ENCODE measurements at places on chromosomes 2 and 18.

GRCh38 chr2:50783111-50783510 lies 248.8 kb downstream of the NRXN1 start:
- H3K27ac ChIP-seq: no peak overlapping the region
- no peak for DNase-seq
- no peaks in the 10 kb centered on the region for H3K27me3 ChIP-seq
- H3K36me3 ChIP-seq: no peaks in the 10 kb centered on the region

- no peak overlapping the region for H3K4me3 ChIP-seq
- DNase-seq: no peak
Observed at GRCh38 chr18:25962176-25962575, 128.2 kb downstream of the SS18 start.

- H3K36me3 ChIP-seq: no peaks in the 10 kb centered on the region
- no peak overlapping the region for H3K4me3 ChIP-seq
- no peaks in the 10 kb centered on the region for H3K4me1 ChIP-seq
Observed at GRCh38 chr2:51335087-51336058, 303.4 kb upstream of the NRXN1 start.

DNA sequence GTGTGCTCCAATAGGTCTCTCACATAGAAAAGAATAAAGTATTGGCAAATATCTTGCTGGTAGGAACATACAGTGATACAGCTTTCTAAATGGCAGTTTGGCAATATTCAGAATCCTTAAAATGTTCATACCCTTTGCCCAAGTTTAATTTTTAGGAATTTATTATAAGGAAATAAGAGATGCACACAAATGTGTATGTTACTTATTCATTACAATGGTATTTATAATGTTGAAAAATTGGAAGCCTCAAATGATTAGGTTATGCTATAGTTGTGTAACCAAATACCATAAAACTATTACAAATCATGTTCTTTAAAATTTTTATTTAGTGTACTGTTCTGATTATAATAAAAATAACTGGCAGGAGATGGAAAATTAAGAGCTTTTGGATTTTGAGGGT lies 196.8 kb downstream of the MCFD2 start:
- DNase-seq: no peak
- peaks cover 80% of the 10 kb centered on the region for H3K4me1 ChIP-seq
- no peaks in the 10 kb centered on the region for H3K27me3 ChIP-seq
- H3K4me3 ChIP-seq: no peak overlapping the region
- no peak overlapping the region for H3K27ac ChIP-seq

GRCh38 chr2:171966235-171966634 lies 33.5 kb upstream of the METAP1D start:
- DNase-seq: no peak
- H3K4me1 ChIP-seq: no peaks in the 10 kb centered on the region
- H3K27ac ChIP-seq: no peak overlapping the region
- H3K36me3 ChIP-seq: peaks cover 14% of the 10 kb centered on the region
- no peaks in the 10 kb centered on the region for H3K27me3 ChIP-seq

- no peaks in the 10 kb centered on the region for H3K36me3 ChIP-seq
- H3K27ac ChIP-seq: no peak overlapping the region
- H3K27me3 ChIP-seq: peaks cover 38% of the 10 kb centered on the region
- peaks cover 14% of the 10 kb centered on the region for H3K4me1 ChIP-seq
Observed at GRCh38 chr2:216637472-216637871, 4.3 kb downstream of the IGFBP2 start.

- no peak overlapping the region for H3K4me3 ChIP-seq
- peak overlapping the region; percentile 98 for H3K27ac ChIP-seq
- no peaks in the 10 kb centered on the region for H3K27me3 ChIP-seq
- no peaks in the 10 kb centered on the region for H3K36me3 ChIP-seq
Observed at GRCh38 chr2:239265681-239266433, 135.0 kb downstream of the HDAC4 start.

DNA sequence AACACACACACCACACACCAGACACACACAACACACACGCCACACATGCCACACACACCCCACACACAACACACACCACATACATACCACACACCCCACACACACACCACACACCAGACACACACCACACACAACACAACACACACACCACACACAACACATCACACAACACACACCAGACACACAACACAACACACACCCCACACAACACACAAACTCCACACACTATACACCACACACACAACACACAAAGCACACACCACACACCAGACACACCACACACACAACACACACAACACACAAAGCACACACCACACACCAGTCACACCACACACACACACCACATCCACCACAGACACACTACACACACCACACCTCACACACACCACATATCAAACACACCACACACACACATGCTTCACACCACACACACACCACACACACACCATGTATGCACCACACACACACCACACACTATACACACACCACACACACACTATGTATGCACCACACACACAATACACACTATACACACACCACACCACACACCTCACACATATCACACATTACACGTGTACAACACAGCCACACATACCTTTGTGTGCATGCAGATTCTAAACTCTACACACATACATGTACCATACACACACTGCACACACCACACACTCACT lies 72.2 kb downstream of the TMEM18 start:
- H3K36me3 ChIP-seq: no peaks in the 10 kb centered on the region
- no peak overlapping the region for H3K27ac ChIP-seq
- no peak for DNase-seq
- H3K4me3 ChIP-seq: no peak overlapping the region
- no peaks in the 10 kb centered on the region for H3K4me1 ChIP-seq

GRCh38 chr2:68240446-68240845 lies 11.9 kb downstream of the PPP3R1 start:
- no peaks in the 10 kb centered on the region for H3K27me3 ChIP-seq
- DNase-seq: no peak
- peaks cover 69% of the 10 kb centered on the region for H3K4me1 ChIP-seq
- no peak overlapping the region for H3K27ac ChIP-seq
- H3K36me3 ChIP-seq: no peaks in the 10 kb centered on the region

GRCh38 chr18:2932247-2933181 lies 80.4 kb downstream of the LPIN2 start:
- no peak overlapping the region for H3K4me3 ChIP-seq
- no peaks in the 10 kb centered on the region for H3K36me3 ChIP-seq
- no peak overlapping the region for H3K27ac ChIP-seq
- no peaks in the 10 kb centered on the region for H3K4me1 ChIP-seq
- DNase-seq: no peak

DNA sequence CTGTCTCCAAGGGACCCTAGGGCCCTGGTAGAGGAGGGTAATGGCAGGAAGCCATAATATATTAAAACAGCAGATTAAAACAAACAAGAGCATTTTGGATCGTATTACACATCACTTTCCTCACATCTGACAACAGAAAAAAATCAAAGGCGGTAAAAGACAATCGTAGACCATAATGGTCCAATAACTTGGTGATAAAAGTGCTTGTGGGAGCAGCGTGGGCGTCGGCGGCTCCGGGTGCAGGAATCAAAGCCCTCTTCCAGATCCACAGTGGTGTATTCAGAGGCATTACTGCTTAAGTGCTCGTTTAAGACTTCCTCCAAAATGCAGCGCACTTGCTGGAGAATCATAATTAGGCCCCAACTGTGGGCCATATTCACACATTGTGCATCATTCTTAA lies 68.0 kb downstream of the FECH start:
- no peaks in the 10 kb centered on the region for H3K4me1 ChIP-seq
- no peaks in the 10 kb centered on the region for H3K36me3 ChIP-seq
- H3K4me3 ChIP-seq: no peak overlapping the region
- DNase-seq: no peak
- H3K27me3 ChIP-seq: no peaks in the 10 kb centered on the region
- H3K27ac ChIP-seq: no peak overlapping the region

Measured in gastrocnemius medialis (tissue), 4 donors.